ENCODE measurements at places on chromosomes 7 and 10. TPM values are rescaled to one million over a fixed set of nuclear protein-coding genes. Genes with fewer than 3 reads are reported as not detected.

Gene GDF10
- not detected for total RNA-seq

Gene CLCN1
- total RNA-seq = 0.11 TPM

Gene DPYSL4
- 7.6 TPM for total RNA-seq

Gene AS3MT
- total RNA-seq = 10.7 TPM

Gene NKX6-2
- total RNA-seq = 0.26 TPM

Gene ST8SIA6
- 1.8 TPM for total RNA-seq

Gene RADIL
- total RNA-seq = 9.8 TPM

Gene MSMB
- 0.89 TPM for total RNA-seq

Gene OR2F2
- total RNA-seq = not detected

Gene ASB4
- total RNA-seq = not detected

Gene MYL7
- 4.7 TPM for total RNA-seq
